ENCODE measurements at places on chromosomes 3 and 15.

DNA sequence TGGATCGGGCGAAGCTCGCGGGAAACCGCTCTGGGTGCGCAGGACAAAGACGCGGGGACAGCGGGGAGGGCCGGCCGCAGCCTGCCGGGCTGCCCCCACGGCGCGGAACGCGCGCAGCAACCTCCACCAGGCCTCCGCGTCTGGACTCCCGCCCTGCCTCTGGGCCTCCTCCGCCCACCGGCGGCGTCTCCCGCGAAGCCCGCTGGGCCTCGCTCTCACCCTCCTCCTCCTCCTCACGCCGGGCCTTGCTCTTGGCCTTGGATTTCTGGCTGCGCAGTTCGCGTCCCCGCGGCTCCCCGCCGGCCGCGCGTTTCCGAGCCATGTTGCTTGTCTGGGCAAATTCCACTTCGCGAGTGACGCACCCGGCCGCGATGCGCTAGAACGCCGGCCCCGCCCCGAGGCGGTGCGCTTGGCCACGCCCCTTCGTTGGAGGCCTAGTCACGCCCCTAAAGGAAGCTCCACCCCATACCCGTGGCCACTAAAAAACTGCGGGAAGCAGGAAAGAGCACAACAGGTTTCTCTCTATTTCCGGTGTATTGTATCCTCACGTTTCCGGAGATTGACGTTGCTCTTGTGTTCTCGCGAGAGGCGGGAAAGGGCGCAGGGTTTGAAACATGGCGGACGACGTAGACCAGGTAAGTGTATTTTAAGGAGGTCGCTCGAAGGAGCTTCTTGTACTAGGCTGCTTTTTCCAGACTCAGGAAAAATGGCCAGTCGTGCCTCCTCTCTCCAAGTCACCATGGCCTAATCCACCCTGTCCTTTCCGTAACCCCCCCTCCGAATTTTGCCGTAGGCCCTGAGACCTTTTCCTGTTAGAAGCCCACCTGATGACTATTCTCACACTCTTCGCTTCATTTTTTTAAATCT lies at the start of the genes LSM3 and XPC:
LSM3 (plus strand) TSS at position 571 of the 867 bp plus-strand sequence; CDS start at position 615, 44 bp downstream.
XPC (minus strand) TSS at position 355 of the 867 bp plus-strand sequence; CDS start at position 322, 33 bp downstream.
- DNase-seq = peak; percentile 94

GRCh38 chr3:8647137-8647985 lies 2.8 kb upstream of the SSUH2 start:
- DNase-seq = no peak

DNA sequence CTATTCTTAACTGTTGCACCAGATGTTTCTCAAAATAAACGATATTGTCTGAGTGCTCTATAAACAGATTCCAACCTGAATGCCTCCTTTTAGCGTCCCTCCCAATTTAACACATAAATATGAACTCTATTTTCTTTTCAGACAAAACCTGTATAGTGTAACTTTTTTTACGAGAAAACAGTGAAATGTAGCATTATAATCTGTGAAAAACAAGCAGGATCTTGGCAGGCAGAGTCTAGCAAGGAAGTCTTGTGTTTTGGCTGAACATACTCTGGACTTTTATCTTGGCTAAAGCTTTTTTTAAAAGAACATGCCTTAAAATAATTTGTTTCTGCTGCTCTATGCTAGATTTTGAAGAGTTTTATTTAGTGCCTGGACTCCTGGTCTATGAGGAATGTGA lies 150.5 kb downstream of the ROBO2 start:
- DNase-seq = no peak

- no peak for DNase-seq
Measured at GRCh38 chr3:169992156-169992555, 25.5 kb downstream of the SEC62 start.

DNA sequence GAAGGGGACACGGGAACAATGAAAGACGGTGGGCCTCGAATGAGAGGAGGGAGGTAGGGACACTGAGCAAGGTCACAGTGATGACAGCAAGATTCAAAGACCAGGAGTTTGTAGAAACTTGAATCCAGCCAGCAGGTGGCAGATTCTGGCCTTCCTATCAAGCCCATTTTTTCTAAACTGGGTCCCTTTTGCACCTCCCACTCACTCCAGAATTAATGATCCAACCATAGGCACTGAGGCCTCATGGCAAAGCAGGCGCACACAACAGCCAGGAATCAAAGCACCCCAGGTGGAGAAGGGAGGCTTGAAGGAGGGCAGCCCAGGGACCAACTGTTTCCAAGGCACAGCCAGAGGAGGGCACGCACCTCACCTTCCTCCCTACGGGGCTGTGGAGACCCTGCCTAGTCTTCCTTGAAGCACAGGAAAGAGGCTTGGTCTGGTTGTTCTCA lies 90.2 kb downstream of the ANP32A start:
- peak; percentile 76 for DNase-seq

DNA sequence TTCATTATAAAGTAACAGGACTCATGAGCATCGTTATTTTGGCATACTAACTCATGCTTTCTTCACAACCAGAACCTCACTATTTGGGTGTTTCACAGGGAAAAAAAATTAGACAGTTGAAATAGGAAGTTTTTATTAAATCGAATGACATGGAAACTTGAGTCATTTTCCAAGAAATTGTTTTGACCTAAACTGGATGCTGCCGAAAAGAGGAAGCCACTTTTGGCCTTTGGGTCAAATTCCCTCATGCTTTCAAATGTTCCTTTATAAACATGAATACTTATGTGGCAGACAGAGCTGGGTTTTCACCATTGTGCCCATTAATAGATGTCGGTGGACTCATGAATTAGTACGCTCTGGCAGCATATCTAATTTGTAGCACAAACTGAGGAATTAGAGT lies 224.9 kb downstream of the MCTP2 start:
- no peak for DNase-seq

GRCh38 chr15:89177633-89178306 lies 43.6 kb downstream of the RLBP1 start:
- DNase-seq = peak; percentile 67

GRCh38 chr3:149599236-149599635 lies 58.6 kb downstream of the WWTR1 start:
- no peak for DNase-seq

DNA sequence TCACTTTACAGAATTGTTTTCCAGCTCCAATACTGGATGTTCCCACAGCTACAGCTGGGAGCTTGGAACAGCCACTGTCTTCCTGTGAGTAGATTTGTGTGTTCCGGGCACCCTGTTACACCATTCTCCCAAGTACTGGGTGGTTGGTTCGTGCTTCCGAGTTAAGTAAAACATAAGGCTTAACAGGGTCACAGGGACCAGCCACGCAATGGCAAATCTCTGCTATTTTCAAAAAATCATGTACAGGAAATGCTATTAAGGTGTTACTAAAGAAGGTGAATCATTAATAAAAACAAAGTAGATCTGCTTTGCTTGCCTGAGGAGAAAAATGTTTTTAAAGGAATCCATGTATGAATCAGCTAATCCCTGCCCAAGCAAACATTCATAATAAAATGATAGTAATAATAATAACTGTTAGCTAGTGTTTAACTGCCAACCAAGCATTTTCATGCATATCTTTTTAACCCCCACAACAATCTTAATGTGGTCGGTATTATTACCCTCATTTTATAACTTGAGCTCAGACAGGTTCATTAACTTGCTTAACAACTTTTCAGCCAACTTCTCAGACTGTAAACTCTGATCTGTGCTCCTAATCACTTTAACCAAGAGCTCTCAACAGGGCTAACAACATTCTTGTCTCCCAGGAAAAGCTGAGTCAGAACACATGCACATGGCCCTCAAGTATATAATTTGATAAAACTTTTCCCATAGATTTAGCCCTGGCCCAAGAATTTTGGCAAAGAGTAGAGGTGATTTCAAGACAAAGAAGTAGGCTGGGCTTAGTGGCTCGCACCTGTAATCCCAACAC lies 2.7 kb upstream of the C2CD4A start:
- no peak for DNase-seq

- DNase-seq = no peak
Measured at GRCh38 chr15:86932456-86932855, 852.8 kb downstream of the AGBL1 start.

DNA sequence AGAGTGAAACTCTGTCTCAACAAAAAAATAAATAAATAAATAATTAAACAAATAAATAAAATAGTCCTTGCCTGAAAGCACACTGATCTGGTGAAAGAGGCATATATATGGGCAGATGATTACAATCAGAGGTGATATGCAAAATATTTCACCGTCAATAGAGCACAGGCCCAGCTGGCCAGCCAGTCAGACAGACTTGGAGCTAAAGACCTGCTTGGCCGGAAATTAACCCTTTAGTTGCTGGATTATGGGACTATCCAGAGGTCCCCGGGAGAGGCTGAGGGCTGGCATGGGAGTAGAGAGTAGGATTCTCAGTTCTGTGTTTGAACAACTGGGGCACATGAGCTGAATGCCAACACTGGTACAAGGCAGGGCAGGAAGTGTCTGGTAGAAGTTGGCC lies 59.1 kb upstream of the CTNNB1 start:
- DNase-seq = no peak

- DNase-seq = no peak
Measured at GRCh38 chr15:70486451-70487386, 276.6 kb downstream of the UACA start.

DNA sequence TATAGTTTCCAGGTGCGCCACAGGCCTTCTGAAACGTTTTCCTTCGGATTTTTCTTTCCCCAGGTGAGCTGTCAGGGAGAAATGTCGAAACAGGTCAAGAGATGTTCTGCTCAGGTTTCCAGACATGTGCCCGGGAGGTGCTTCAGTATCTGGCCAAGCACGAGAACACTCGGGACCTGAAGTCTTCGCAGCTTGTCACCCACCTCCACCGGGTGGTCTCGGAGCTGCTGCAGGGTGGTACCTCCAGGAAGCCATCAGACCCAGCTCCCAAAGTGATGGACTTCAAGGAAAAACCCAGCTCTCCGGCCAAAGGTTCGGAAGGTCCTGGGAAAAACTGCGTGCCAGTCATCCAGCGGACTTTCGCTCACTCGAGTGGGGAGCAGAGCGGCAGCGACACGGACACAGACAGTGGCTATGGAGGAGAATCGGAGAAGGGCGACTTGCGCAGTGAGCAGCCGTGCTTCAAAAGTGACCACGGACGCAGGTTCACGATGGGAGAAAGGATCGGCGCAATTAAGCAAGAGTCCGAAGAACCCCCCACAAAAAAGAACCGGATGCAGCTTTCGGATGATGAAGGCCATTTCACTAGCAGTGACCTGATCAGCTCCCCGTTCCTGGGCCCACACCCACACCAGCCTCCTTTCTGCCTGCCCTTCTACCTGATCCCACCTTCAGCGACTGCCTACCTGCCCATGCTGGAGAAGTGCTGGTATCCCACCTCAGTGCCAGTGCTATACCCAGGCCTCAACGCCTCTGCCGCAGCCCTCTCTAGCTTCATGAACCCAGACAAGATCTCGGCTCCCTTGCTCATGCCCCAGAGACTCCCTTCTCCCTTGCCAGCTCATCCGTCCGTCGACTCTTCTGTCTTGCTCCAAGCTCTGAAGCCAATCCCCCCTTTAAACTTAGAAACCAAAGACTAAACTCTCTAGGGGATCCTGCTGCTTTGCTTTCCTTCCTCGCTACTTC lies 3.8 kb downstream of the BHLHE40 start:
- no peak for DNase-seq

DNA sequence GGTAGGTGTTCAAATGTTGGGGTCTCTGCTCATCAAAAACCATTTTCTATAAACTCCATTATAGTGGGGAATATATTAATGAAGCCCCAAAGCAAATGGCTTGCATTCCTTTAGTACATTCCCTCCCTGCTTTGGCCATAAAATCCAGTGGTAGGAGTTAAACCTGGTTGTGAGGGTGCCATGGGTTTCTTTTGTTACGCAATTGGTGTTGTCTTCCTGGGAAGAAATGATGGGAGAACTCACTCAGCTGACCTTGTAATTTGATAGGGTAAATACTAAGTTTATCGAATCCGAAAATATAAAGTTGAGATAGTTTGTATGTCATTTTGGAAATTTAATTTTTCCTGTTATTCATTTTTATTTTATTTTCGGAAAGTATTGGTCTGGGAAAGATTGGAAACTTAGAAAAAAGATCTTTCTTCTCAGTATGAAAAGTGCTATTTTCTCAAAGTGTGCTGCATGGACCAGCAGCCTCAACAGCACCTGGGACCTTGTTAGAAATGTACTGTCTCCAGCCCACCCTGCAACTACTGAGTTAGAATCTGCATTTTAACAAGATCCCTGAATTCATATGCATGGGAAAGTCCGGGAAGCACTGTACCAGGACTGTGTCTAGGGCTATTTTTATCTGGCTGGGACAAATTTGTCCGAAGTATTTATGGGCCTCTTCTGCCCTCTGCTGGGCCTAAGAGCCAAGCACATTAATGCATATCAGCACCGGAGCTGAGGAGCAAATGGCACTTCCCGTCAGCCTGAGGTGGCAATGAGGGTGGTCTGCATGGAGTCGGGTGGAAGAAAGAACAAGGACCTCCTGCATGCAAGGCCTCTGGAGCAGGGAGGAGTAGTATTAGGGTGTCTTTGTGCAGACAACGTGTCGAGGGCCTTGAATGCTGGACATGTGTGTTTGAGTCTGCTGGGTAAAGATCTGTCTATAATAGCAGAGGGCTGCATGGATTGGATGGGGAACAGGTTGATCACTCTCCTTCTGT lies 54.7 kb downstream of the FAM81A start:
- peak; percentile 63 for DNase-seq

Data from H7 (cell line).